NCI-H510A treated with DMSO at 0.1 percent for 48 hours (cell line): ENCODE measurements at places on chromosomes 4 and X.

DNA sequence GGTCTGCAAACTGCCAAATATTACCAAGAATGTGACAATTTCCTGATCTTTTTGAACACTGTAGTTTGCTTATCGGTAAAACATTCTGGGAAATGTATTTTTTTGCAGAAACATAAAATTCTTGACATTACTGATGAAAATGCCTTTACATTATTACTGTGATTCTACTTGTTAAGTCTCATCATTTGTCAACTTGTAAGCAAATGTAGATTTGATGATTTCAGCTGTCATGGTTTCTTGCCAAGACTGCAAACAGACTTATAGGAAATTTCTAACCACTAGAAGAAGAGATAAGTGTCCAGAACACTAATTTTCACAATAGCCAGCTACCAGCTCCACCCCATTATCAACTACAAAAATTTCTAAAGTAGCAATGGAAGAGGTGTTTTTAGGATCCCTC, 560.4 kb downstream of the STPG2 start:
- DNase-seq: no peak

DNA sequence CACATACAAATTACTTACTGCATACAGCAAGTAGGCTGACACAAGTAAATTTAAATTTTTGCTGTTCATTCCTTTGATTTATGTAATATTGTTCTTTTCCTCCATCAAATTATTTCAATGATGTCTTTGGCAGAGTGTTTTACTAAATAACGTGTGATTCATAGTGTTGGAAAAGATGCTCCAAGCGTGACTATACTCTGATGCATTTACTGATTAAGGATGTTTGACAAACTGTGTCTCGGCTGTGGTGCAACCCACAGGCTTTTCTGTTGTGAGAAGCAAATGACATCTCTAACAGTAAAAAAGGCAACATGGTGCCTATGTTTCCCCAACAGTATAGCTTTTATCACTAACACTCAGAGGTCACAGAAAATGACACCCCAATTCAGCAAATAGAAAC, 540.9 kb downstream of the PPP4R3C start:
- no peak for DNase-seq

DNA sequence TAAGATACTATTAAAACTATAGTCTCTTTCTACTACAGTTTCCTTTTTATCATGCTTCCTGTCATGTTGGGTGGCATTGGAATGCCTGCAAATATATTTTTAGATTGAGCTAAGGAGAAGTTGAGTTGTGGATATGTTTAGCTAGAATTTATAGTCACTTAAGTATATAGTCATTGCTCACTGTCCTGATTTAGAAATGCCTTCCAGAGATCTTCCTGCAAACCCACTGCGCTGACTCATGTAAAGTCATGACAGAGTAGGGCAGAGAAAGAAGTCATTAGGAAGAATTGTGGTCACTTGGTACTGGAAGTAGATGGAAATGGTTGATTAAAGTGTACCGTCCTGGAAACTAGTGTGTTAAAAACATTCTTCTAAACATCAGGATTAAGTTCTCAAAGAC, 490.3 kb upstream of the PABPC4L start:
- DNase-seq: no peak

- DNase-seq: no peak
Measured at GRCh38 chr4:153781280-153781679, 7.6 kb downstream of the SFRP2 start.

DNA sequence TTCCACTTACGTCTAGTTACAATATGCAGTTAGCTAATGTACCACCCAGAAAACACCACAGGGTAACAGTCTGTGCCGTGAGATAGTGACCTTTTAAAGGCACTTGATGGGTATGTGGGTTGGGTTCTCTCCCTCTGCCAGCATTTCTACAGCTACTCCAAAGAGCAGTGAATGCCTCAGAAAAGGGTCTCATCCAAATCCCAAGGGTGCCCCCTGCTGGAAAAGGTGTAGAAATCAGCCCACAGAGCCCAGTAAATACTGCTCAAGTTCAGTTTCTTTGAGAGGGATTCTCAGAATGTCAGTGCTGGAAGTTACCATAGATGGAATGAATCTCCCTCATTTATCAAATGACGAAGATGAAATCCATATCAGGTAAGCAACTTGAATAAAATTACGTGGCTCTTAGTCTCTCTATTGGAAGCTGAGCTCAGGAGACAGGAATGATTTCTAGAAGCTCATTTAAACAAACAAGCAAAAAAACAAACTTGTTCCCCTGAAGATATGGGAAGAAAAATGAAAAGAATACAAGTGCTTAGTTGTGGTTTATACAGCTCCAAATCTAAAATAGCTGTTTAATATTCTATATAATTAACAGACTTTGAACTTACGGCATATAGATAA, 9.5 kb downstream of the RNF175 start:
- DNase-seq: peak; percentile 66

- no peak for DNase-seq
Measured at GRCh38 chrX:131778269-131779218, 234.7 kb downstream of the OR13H1 start.

DNA sequence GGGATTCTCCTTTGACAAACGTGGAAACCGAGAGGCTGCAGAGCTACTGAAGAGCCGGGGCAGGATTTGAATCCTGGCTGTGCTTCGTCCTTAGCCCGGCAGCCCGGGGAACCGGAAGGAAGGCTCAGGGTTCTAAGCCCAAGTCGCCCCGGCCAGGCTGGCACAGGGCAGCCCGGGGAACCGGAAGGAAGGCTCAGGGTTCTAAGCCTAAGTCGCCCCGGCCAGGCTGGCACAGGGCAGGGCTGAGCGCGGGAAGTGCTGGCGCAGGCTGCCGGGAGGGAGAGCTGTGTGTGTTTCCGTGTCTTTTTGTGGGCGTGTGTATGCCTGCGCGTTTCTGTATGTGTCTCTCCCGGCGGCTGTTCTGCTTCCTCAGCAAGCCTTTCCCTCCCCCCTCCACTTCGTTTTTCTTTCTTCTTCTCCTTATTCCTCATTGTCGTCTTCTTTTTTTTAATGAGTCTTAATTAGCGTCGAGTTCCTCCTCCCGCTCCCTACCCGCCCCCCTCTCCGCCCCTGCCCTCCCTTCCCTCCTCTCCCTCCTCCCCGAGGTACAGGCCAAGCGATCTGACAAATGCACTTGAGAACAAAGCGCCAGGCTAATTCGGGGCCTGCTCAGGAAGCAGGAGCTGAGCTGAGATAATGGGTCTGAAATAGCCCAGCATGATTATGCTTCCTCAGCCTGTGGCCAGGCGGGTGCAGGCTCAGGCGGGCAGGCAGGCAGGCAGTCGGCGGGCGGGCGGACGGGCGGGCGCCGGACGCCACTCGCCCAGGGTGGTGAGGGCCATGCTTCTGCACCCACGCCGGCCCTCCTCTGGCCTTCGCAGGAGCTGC, 65.9 kb downstream of the EFNB1 start:
- DNase-seq: peak; percentile 42

DNA sequence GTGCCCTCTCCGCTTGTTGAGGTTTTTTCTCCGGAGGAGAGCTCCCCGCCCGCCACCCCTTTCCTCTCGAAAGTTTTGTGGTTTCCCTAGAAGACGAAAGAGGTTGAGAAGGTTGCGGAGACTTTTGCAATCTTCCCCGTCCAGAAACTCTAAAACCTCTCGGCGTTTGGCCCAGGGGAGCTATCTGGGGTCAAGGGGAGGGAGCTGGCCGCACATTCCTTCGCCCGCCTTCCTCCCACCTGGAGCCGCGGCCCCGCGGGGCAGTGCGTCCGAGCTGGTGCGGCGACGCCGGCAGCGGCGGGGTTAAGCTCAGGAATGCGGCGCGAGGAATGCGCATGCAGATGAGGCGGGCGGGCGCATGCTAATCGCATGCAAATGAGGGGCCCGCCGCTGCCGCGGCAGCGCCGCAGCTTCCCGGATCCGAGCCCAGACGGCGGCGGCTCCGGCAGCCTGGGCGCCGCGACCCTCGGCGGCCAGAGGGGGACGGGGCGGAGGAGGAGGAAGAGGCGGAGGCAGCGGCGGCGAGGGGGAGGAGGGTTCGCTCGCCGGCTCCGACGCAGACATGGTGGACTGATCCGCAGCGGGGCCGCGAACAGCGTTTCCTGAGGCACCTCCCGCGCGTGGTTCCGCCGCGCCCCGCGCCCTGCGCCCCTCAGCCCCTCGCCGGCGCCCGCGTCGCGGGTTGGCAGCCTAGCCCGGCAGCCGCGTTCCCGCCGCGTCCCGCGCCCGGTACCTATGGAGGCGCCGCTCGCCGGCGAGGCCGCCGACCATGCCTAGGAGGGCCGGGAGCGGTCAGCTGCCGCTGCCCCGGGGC, at the start of gene WWC2:
Gene WWC2 (plus strand): TSS at position 535 of the 814 bp plus-strand sequence. CDS start 235 bp downstream, at position 770.
- DNase-seq: peak; percentile 46

- DNase-seq: no peak
Measured at GRCh38 chr4:185587427-185588161, 52.3 kb upstream of the PDLIM3 start.

GRCh38 chr4:22733816-22734215, 41.1 kb downstream of the GBA3 start:
- no peak for DNase-seq

DNA sequence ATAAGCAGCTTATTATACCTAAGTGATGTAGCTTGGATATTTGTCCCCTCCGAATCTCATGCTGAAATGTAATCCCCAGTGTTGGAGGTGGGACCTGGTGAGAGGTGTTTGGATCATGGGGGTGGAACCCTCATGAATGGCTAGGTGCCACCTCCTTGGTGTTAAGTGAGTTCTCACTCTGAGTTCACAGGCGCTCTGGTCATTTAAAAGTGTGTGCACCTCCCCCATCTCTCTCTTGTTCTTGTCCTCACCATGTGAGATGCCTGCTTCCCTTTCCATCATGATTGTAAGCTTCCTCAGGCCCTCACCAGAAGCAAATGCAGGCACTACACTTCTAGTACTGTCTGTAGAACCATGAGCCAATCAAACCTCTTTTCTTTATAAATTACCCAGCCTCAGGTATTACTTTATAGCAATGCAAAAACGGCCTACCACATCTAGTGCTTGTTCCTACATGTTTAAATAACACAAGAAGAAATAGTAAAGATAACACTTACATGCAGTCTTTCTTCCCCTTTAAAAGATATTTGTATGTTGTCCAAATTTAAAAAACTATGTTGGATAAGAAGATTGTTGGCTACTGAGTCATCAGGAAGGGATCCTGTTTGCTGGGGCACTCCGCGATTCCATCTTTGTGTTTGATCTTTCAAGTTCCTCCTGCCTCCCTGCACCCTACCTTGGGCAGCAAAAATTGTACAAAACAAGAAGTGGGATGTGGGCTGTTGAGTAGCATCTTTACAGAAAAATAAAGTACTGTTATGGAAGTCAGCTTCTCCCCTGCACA, 29.7 kb downstream of the PPP1R2C start:
- DNase-seq: no peak

DNA sequence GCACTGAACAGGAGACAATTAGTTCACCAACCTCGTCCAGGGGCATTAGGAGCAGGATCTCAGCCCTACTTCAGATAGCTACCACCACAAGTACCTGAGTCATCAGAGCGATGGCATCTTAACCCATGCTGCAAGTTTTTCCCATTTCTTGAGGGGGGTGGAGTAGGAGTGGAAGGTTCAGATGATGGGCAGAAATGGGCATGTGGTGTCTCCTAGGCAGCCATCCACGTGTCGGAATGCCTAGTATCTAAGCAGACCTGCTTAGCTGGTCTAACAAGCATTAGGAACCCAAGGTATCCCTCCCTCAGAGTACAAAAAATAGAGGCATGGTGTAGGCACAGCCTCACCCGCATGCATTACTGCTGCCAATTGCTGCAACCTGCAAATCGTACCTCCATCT, 159.1 kb upstream of the DGKK start:
- DNase-seq: no peak

GRCh38 chr4:61533140-61533539, 333.0 kb downstream of the ADGRL3 start:
- DNase-seq: no peak

GRCh38 chrX:134633394-134633793, 24.9 kb downstream of the PLAC1 start:
- DNase-seq: no peak

DNA sequence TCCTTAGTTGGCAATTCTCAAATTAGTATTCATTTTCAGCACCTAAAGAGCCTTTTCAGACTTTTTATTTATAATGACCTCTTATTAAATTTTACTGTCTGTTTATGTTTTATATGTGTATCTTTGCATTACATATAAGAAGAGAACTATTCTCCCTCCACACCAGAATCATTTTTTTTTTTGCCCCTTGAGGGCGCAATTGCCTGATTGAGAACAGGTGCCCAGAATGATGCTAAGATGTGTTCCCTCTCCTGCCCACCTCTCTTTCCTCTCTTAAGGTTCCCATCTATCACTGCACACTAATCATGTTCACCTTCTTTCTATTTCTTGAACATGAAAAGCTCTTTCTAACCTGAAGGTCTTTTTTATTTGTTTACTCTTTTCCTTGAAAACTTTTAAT, 44.2 kb upstream of the ADAM29 start:
- DNase-seq: peak; percentile 2

GRCh38 chr4:156335721-156336120, 382.1 kb upstream of the CTSO start:
- DNase-seq: no peak

DNA sequence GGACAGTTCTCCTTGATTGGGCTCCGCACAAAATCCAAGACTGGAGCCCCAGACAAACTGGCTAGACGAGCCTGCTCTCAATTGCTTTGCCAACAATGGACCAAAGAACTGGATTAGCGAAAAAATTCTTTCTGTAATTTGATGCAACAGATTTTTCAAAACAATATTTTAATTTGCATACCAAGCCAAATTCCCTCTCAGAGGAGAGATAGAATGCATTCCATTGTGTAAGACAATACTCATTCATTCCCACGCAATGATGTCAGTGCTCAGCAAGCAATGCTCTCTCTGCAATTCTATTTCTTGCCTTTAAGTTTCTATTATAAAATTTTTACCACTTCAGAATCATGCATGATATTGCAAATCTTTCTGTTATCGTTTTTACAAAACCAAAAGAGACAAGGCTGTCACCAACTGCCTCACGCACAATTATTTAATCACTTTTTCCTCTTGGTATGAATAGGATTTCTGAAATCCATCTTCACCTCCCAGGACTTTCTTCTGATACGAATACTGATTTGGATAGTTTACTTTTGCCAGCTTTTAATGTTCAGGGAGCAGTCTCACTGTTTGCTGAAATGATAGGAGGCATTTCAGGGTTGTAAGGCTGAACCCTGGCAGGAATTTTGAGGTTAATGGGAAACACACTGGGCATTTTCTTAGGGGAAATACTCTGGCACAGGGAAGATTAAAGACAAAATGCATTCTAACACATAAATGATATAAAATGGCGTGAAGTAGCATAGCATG, 46.1 kb upstream of the HCCS start:
- DNase-seq: no peak

- no peak for DNase-seq
Measured at GRCh38 chrX:116276261-116276660, 105.7 kb downstream of the AGTR2 start.

- no peak for DNase-seq
Measured at GRCh38 chrX:153732401-153732800, 7.7 kb downstream of the ABCD1 start.
